Dermis blood vessel endothelial cell (primary cell): ENCODE measurements at places on chromosomes 7 and 10. TPM values are rescaled to one million over a fixed set of nuclear protein-coding genes. Genes with fewer than 3 reads are reported as not detected.

Gene STEAP1B
- total RNA-seq = 24.5 and 33.4 TPM in 2 replicates

Gene PI4K2A
- total RNA-seq = 16.7 and 19.7 TPM in 2 replicates

DNA sequence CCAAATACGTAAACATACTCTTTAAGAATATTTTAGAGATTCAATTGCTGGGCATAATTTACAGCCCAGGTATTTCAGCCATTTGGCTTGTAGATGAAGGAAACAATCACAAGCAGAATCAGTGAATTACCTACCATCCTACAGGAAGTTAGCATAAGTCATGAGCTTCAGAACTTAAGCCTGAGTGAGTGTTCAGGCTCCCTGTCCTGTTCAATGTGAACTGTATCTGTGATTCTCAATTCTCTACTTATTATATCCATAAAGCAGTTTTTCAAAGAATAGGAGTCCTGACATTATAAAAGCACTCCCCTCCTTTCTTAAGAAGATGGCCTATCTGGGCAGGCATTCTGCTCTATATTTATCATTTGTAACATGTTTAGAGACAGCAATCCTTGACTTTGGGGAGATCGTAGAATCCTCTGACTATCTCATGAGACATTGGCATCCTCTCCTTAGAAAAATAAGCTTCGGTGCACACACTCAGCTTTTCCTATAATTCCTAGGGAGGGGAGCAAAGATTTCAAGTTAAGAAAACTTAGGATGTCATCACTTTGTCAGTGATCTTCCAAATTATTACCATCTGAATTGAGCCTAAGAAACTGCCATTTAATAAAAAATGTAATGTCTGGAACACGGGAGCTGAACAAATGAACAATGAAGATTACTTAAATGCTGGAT lies 645.2 kb upstream of the IGFBP3 start:
- no peak for DNase-seq

DNA sequence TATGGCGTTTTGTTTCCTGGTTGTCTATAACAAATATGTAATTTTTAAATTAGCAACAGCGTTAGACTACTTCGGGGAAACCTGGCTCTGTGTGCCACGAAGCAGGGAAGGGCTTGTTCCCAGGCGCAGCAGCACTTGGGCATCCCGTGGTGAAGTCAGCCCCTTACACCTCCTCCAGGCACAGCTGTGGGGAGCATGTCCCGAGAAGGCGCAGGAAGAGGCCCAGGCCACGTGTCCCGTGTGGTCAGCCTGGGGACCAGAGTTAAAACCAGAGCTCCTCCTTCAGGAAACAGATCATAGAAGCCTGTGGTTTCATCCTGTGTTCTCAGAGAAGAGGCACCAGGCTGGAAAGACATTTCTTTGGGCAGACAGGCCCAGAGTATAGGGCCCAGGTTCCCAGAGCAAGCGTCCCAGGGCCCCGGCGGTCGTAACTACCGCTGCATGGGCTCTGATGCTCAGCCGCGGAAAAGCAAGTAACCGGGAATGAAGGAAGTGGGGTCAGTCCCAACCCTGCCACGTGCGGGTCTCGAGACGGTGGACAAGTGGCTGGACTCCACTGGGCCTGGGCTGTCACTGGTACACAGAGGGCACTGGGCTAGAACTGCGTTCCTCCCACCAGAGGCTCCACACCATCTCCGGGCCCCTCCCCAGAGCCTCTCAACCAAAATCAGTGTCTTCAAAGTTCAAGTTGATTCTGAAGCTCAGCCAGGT lies 7.1 kb downstream of the NUDT1 start:
- peak; percentile 90 for DNase-seq

DNA sequence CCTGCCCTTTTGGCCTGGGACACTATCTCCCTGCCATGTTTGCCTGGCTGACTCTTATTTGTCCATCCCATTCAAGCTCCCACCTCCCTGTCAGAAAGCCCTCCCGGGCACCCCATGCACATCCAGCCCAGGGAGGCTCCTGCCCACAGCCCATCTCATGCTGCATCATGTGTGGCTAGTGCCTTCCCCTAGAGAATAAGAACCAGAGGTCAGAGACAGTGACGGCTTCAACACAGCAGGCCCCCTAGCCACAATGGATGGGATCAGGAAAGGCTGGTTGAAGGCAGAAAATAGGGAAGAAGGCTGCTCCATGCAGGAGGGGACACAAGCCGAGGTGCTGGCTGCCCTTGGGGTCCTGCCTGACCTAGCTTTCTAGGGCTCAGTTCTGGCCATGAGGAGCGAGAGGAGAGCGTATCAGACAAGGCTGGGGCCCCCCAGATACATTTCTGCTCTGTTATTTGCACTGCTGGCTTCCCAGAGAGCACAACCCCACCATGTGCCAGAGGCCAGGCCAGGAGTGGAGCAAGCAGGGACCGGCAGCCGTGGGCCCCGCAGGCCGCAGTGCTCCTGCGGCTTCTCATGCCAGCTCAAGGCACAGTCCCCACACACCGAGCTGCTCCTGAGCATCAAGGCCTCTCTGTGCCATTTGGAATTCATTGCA lies 161.1 kb upstream of the ZMIZ1 start:
- DNase-seq = no peak

DNA sequence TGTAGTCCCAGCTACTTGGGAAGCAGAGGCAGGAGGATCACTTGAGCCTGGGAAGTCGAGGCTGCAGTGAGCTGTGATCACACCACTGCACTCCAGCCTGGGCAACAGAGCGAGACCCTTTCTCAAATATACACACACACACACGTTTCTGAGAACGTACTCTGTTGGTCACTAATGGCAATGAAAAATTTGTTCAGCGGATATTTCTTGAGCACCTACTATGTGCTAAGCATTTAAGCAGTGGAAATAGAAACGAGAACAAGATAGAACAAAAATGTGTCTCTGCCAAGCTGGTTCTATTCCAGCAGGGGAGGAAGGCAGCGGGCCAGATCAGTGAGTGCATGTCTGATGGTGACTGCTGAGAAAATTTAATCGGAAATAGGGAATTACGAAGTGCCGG lies 8.7 kb downstream of the ARPC1B start:
- no peak for DNase-seq

GRCh38 chr10:24453404-24453830 lies 244.5 kb downstream of the KIAA1217 start:
- DNase-seq = no peak

GRCh38 chr7:94761451-94761850 lies 105.5 kb upstream of the SGCE start:
- no peak for DNase-seq
